ENCODE measurements at places on chromosomes 5 and 9.

DNA sequence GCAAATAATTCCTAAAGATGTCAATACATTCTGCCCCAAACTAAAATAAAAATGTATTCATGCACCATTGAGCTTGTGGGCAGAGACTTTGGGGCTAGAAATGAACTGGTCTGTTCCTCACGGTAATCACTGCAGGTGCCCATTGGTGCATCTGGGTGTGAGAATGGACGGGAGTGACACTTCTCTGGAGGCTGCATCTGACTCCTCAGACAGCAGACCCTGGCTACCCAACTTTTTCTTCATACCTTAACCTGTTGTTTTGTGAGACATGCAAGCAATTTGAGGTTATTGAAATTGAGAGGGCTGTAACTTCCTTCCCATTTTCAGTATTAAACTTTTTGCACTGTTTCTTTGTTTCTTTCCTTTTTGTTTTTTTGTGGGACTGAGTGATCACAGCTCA, 333.4 kb downstream of the ICE1 start:
- no peak for DNase-seq

GRCh38 chr9:91361291-91362050, at the start of gene AUH:
AUH (minus strand) TSS chr9:91361918; CDS start chr9:91361889, 29 bp downstream.
- peak; percentile 57 for DNase-seq

DNA sequence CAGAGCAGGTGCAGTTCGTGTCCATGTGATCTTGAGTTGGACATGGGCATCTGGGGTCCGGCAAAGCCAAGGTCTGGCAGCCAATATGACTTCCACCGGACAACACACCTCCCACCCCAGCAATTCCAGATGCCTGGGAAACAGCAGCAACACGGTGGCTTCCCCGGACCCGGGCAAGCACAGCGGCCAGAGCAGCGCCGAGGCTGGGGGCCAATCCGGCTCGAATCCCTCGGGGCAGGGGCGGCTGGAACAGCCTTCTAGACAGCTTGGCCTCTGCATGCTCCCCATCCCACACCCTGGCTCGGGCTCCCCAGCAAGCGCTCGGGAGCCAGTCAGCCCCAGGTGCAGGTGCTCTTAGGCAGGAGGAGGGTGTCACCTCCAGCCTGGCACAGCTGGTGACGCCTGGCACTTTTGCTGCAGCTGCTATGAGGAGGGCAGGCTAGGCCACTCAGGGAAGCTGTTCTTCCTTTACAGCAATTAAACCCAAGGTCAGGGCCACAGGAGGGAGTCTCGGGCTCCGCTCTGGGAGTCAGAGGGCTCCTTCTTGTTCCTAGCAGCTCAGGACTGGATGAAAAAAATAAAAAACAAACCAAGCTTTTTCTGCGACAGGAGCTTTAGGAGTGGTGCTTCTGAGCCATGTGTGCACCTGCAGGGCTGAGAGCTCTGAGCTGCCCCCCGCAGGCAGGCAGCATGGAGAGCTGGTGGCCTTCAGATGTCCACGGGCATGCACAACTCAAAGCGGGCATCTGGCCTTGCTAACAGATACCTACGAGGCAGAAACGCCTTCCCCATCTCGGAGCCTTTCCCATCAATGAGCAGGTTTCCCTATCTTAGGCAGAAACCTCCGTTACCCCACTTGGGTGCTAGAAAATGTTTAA, 28.2 kb downstream of the DBH start:
- no peak for DNase-seq

GRCh38 chr9:104984121-104984520, 56.2 kb upstream of the ABCA1 start:
- no peak for DNase-seq

- DNase-seq: no peak
These were observed 56.9 kb downstream of the NPR3 start for GRCh38 chr5:32767948-32768467.

DNA sequence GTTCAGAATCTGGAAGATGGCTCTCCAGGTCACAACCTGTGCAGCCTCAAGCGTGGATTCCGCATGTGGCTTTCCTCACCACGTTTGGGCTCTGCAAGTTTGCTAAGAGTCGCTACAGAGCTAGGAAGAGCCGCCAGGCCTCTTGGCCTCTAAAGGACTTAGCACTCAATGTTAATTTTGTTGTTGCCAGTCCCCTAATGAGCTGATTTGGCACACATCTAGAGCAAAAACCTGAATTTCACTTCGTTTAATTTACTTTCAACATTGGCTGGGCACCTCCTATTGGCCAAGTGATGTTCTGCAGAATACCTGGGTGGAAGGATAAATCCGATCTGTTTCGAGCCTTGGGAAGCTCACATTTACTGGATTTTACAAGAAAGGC, 65.8 kb upstream of the UNC5A start:
- no peak for DNase-seq

DNA sequence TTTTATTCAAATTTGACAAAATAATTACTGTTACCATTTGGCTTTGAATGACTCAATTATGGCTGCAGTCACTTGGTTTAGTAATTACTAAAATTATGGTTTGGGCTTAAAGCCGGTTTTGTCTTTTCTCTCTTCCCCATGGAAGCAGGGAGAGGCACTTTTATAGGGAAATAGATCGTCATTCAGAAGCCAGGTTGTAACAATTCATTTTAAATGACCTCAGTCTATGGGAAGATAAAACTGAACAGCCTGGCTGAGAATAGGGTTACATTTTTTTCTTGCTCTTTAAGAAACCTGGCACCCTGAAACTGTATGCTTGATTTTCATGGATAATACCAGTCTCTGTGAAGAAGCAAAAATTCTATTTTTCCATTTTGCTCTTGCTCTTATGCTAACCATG, 169.8 kb downstream of the SMC2 start:
- DNase-seq: no peak

- DNase-seq: no peak
These were observed 472.6 kb downstream of the ENC1 start for GRCh38 chr5:74167930-74168315.

DNA sequence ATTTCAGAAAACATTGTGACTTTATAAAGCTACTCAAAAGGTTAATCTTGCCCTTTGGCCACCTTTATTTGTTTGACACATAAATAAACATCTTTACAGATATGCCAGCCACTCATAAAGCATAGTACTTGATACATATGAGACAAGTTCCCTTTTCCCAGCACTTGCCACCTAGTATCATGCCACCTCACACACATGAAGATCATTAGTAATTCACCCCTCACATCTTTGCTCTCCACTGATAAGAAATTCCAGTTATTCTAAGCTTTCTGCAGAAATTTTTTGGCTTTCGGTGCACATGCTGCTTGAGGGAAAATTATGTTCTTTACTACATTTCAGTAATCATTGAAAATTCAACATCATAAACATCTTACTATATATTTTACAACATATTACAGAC, 59.1 kb downstream of the DEPDC1B start:
- no peak for DNase-seq

DNA sequence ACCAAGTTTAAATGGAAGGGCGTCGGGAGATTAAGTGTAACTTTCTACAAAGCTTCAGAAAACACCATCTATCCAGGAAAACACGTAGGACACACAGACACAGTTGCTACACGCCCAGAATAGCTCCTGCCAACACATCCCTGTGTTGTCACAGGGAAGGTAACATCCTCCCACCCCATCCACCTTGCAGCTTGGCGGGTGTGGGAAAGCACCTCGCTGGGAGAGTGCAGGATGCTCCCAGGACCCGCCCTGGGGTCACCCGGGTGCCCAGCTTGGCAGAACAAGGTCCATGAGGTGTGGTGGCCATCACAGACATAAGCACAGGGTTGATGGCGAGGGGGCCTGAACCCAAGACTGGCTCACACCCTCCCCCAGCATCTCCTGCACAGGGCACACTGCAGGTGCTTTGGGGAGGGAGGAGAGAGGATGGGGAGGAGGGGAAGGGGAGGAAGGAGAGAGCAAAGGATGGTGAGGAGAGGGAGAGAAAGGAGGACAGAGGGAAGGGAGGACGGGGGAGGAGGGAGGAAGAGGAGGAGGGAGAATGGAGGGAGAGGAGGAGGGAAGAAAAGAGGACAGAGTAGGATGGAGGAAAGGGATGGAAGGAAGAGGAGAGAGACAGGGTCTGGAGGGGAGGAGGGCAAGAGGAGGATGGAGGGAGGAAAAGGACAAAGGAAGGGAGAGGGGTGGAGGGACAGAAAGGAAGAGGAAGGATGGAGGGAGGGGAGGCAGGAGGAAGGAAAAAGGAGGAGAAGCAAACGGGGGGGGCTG, 37.2 kb downstream of the GOLM1 start:
- DNase-seq: no peak

GRCh38 chr5:115431116-115431515, 113.5 kb downstream of the FEM1C start:
- DNase-seq: no peak

DNA sequence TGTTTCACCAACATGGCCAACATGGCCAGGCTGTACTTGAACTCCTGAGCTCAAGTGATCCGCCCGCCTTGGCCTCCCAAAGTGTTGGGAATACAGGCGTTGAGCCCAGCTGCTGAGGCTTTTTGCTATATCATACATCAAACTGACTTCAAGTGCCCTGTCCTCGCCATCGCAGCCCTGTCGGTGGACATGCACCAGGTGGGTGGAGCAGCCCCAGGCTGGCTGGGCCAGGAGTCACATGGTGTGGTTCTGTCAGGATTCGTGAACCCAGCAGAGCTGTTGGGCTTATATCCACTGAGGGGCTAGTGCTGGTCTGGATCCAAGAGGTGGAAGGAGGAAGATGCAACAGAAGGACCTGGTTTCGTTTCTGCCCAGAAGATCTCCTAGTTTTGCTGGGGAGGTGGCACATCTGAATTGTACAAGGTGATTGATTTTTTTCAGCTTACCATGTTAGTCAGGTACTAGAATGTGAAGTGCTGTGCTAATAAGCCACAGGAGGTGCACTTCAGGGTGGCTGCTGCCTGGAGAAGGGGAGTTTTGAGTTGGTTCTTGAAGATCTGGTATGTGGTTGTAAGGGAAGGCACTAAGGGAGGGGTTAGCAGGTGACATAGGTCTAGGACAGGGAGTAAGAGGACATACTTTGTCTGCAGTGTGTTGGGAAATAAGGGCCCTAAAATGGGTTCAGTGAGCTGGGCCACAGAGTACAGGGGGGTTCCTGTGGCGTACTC, 16.1 kb downstream of the PCBD2 start:
- DNase-seq: no peak

DNA sequence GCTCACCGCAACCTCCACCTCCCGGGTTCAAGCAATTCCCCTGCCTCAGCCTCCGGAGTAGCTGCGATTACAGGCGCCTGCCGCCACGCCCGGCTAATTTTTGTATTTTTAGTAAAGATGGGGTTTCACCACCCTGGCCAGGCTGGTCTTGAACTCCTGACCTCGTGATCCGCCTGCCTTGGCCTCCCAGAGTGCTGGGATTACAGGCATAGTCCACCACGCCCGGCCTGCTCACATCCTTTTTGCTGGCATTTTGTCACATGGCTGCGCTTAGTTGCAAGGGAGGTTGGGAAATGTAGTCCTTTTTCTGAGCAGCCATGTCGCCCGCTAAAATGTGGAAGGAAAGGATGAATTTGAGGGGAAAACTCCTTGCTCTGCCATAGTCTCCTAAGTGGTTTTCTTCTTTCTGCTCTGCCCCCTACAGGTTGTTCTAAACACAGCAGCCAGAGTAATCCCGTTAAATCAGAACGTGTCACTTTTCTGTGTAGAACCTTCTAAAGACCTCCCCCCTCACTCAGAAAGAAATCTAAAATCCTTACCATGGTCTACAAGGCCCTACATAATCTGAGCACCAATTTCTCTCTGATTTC, 57.8 kb upstream of the HSPA9 start:
- DNase-seq: peak; percentile 39

- DNase-seq: no peak
These were observed 77.5 kb downstream of the CERT1 start for GRCh38 chr5:75433814-75434506.

DNA sequence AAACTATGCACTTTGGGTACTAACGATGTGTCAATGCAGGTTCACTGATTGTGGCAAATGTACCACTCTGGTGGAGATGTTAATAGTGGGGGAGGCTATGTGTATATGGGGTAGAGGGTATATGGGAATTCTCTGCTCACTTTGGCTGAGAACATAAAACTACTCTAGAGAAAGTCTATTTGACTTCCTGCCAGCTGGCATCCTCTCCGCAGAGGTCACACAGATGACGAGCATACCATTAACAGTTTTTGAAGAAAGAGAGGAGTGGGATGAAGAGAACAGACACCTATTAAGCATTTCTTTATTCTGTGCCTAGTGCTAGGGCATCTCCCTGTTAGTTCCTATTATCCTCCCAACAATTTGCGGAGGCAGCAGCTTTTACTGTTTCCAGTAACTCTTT, 58.4 kb upstream of the TRIM32 start:
- DNase-seq: no peak

- DNase-seq: no peak
These were observed 187.0 kb downstream of the CACNA1B start for GRCh38 chr9:138064547-138064946.
